ENCODE measurements at places on chromosomes 5 and 9.

DNA sequence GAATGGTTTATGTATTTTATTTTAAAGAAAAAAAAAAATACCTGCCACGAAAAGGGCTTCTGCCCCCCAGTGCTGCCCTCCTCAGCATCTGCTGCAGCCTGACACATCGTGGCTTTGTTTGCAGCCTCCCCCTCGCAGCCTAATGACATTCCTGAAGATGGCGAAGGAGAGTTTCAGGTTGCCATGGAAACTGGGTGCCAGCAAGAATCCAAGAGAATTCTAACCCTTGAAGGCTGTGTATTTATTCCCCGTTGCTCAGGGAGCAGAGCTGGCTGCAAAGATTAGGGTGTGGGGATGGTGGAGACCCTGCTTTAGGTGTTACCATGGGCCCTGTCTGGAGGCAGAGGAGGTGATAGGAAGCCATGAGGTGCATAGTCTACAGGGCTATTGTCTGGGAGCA, 126.6 kb downstream of the NSG2 start:
- DNase-seq, result no peak

DNA sequence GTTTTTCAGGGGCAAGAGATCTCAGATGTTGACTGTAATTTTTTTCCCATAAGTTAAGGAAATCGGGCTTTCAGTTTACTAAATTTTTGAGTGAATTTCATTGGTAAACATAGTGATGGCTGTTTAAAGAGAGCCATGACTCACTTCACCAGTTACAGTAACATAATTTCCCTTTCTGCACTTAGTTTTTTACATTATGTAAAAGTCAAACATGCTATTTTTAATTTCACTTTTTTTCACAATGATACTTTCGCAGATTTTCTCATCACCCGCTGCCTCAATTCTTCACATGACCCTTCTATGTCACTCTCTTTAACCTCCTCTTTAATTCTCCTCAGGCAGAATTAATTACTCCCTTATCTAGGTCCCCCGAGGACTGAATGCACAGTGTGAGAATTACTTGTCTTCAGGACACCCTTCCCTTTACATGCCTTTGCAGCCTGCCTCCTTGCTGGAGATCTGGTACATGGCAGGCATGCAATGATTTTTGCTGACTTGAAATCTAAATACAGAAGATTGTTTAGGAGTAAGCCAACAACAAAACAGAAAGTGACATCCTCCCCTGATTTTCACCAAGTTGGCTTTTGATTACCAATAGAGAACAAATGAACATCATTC, 217.5 kb upstream of the S1PR3 start:
- no peak for DNase-seq

GRCh38 chr5:171592736-171593135, 173.3 kb downstream of the FGF18 start:
- DNase-seq, result no peak

- no peak for DNase-seq
Observed at GRCh38 chr5:15338546-15338945, 161.4 kb upstream of the FBXL7 start.

DNA sequence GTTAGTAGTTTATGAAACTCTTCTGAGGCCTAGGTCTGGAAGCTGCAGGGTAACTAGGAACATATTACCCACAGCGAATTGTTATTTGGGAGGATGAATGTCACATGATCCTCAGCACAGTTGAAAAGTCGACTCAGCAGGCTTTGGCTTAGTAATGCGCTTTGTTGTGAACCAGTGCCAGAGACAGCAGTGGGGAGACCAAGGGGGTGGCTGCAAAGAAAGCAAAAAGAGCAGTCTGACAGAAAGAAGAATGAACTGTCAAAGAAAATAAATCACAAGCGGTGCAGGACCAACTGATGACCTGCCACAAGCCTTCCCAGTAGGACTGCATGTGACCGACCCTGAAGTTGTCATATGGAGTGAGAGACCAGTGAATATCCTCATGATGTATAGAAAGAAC, 170.0 kb downstream of the CCDC171 start:
- no peak for DNase-seq
